ENCODE measurements at places on chromosomes 5 and 9.

GRCh38 chr9:122348288-122348777 is 22.5 kb upstream of the PTGS1 start:
- DNase-seq: no peak

DNA sequence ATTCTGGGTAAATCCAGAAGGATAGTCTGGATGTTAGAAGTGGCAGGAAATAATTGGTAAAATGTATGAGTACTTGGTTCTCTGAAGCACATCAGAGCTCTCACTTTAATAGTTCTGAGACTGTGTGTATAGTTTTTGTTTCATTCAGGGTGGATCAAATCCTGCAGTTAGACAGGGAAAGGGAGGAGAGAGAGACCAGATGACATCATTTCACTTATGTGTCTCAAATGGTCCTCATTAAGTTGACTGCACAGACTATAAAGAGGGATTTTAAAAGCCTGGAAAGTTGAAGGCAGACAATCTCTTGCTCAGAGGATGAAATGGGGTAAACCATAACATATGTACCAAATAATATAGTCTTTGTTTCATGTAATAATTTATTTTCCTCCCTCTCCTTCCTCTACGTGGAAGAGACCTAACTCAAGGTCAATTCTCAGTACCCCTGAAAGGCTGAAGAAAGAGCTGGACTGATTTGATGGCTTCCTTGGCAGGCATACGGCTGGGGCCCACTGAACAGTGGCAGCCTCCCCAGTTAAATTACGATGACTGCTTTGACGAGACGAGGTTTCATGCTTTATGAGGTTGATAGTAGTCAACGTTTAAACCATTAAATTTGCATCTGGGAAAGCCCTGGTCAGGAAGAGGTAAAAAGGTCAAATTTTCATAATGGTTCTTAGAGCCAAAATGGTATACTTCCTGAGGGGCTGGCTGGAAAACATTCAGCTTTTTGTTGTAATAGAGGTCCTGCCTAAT is 395.1 kb upstream of the RPS23 start:
- DNase-seq: no peak

DNA sequence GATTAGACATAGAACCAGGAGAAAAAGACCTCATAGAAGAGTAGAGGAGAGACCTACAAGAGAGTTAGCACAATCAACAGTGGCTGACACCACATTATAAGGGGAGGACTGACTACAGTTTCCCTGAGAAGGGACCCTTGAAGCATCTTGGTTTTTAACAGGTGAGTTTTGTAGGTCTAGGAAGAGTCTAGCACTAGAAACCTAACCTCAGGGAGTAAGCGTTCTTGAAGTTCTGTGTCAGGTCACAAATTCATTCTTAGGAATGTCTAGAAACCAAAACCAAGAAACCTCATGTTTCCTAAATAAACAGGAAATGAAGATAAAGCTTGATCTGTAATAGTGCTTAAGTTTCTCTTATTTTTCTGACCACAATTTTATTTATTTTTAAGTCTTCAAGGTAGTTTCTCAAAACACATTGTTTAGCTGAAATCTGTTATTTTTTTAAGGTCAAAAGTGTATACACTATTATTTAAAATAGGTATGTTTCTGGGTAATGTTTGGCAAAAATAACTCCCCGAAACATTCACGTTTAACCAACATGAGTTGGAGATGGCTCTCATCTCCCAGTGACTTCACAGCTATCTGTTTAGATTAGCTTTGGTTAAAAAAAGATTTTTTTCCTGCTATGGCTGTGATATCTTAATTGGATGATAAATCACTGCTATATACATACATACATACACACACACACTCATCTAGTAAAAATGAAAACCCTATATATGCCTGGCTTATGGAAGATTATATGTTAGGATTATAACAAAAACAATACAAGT is 37.1 kb downstream of the MAP3K1 start:
- no peak for DNase-seq

DNA sequence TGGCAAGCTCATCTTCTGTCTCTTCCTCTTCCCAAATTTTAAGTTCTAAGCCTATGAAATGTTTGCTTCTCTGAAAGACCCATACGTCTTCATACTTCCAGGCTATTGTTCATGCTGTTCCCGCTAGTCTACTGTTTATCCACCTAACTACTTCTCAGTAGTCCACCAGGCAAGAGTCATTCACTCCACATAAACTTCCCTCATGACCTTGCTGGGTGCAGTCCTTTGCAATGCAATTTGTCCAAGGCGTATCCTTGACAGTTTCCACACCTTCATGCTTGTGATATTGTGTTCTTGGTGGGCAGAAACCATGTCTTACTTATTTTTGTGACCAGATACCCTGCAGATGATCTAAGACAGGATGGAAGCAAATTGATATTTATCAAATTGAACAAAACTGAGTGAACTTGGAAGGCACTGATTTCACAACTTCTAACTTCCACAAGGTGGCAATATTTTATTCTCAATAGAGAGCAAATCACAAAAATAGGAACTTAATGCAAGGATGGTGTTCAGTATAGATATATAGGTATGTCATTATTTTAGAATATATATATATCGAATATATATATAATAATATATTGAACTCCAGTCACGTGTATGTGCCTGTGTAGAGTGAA is 30.3 kb downstream of the TYRP1 start:
- peak; percentile 60 for DNase-seq

- DNase-seq: no peak
Observed at GRCh38 chr5:15215056-15215455, 284.9 kb upstream of the FBXL7 start.

DNA sequence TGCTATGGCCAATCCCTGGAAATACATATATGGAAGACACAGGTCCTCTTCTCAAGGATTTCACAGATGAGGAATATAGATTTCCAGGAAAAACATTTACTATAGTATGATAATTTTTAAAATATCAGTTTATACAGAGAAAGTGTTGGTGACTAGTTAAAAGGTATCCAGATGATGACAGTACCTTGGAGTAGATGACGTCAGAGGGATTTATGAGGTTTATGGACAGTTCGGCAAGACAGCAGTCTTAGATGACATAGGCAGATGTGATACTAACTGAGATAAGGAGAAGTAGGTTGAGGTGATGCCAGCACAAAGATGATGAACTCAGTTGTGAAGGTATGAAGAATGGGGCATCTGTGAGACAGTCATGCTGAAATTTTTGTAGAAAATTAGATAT is 750.3 kb downstream of the PRELID2 start:
- DNase-seq: no peak

DNA sequence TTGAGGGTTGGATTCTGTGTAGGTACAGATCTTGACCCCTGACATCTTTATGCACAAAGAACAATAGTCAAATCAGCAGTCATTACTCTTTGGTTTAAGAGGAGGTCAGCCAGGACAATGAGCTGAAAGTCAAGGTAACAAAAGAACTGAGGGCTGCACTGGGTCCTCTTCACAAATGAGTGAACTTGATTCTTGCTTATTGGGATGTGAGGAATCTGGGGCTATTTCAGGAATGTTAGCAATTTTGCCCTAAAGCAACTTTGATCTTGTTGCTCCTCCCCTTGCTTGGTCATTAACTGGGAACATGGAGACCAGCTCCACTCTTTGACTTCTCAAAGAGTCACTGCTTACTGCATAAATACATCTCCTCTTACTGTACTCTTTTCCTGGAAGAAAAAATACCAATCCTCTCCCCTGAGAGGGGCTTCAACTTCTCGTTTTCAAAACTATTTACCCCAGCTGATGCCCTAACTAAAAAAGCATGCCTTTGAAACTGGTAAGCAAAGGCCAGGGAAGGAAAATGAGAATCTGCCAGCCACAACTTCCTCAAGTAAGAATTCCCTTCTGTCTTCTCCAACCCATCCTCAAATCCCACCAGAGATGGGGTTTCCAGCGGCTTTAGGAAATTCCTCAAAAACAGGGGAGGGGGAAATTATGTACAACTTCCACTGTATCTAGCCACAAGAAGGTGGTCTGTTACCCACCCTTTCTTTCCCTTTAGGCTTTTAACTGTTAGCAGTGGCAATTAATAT is 368.3 kb downstream of the ENC1 start:
- no peak for DNase-seq

DNA sequence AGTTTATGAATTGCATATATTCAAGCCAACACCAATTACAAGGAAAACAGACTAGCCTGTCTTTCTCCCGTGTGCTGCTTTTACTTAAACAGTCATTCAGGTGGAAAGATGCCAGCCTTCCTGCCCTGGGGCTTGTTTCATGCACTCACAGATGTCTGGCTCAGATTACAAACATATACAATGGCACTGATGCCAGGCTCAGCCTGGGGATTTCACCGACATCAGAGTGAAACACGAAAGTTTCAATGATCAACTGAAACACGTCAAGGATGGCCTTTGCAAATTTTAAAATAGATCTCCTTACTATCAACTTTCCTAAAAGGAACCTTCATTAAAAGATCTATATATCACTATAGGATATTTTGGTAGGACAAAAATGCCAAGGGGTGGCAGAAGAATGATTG is 1576.5 kb downstream of the EFNA5 start:
- DNase-seq: no peak

DNA sequence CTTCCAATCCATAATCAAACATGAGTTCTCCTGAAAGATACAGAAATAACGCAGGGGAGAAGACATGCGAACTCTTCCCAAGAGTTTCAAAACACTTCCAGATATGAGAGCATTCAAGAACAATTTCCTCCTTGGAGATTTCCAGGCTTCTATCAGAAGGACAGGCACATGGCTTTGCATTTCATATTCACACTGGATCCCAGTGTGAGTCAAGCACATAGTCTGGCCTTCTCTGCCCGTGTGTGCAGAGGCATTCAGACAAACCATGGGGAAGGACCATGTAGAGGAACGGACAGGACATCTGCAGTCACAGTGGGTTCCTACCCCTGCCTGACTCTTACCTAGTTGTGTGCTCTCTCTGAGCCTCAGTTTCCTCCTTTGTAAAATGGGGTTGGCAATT is 384.5 kb downstream of the NTRK2 start:
- DNase-seq: no peak

GRCh38 chr5:124801551-124801950 is 55.1 kb upstream of the ZNF608 start:
- DNase-seq: no peak
